ENCODE measurements at places on chromosomes 16 and 17.

- DNase-seq, result no peak
Observed at GRCh38 chr17:32258383-32259140, 7.1 kb upstream of the RHBDL3 start.

- no peak for DNase-seq
Observed at GRCh38 chr17:81727324-81728031, 15.4 kb downstream of the SLC25A10 start.

GRCh38 chr16:60318486-60318885 is 1584.4 kb upstream of the GOT2 start:
- DNase-seq, result no peak

GRCh38 chr17:58153046-58153445 is 4.9 kb downstream of the OR4D1 start:
- DNase-seq, result peak; percentile 50

GRCh38 chr16:22711847-22712246 is 102.1 kb upstream of the HS3ST2 start:
- DNase-seq, result no peak

- DNase-seq, result no peak
Observed at GRCh38 chr17:42706732-42707131, 24.4 kb downstream of the CNTNAP1 start.

DNA sequence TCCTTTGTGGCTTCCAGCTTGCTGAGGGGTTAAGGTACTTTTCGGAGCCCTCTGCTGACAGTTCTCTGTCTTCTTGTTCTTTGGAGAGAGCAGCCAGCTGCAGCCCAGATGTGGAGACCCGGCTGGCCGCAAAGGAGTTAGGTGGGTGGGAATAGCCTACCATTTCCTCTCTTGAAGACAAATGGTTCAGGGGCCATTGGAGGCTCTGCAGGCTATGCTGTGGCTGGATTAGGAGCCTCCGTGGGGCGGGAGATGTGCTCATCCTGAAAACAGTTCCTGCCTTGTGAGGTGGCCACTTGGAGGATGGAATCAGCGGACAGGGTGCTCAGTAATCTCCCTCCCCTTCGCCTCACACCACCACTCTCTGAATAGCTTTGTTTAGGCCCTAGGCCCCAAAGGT is 30.3 kb downstream of the MEOX1 start:
- DNase-seq, result no peak

GRCh38 chr16:17453364-17454038 is 17.3 kb downstream of the XYLT1 start:
- DNase-seq, result no peak

DNA sequence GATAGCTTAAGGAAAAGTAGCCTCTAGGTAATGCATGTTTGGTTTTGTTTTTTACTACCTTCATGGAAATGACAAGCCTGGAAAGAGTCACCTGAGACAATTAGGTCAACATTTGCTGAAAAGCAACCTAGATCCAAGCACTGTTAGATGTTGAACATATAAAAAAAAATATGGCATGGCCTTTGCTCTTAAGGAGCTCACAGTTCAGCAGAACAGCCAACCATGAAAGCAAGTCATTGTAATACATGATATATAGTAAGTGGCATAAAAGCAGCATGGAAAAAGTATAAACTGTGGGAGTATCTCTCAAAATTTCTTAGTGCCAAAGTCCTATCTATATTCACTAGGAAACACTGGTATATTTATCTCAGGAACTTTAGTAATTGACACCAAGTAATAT is 31.6 kb downstream of the CFDP1 start:
- no peak for DNase-seq

GRCh38 chr16:66548868-66549267 is 1.1 kb downstream of the TK2 start:
- no peak for DNase-seq

GRCh38 chr17:78883533-78884131 is 19.4 kb downstream of the CEP295NL start:
- no peak for DNase-seq

GRCh38 chr16:8583732-8584131 is 6.6 kb downstream of the TMEM114 start:
- no peak for DNase-seq

DNA sequence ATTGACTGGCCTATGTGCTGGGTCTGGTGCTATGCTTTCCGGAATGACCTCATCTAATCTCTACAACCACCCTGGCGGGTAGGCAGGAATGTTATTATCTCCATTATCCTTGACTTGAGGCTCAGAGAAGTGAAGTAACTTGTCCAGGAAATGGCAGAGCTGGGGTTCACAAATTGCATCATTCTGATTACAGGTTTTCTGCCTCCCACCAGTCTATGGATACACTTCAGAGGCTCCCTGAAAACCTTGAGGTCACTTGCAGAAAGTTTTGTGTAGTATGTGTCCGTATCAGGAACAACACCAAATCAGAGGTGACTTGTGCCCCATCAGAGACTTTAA is 19.1 kb downstream of the NOD2 start:
- peak; percentile 20 for DNase-seq

- DNase-seq, result no peak
Observed at GRCh38 chr17:72590382-72590781, 469.6 kb downstream of the SOX9 start.

GRCh38 chr16:49992825-49993224 is 32.2 kb upstream of the CNEP1R1 start:
- no peak for DNase-seq

- no peak for DNase-seq
Observed at GRCh38 chr16:28189245-28189644, 22.5 kb downstream of the XPO6 start.

- DNase-seq, result no peak
Observed at GRCh38 chr17:80890921-80891396, 100.7 kb upstream of the CHMP6 start.

DNA sequence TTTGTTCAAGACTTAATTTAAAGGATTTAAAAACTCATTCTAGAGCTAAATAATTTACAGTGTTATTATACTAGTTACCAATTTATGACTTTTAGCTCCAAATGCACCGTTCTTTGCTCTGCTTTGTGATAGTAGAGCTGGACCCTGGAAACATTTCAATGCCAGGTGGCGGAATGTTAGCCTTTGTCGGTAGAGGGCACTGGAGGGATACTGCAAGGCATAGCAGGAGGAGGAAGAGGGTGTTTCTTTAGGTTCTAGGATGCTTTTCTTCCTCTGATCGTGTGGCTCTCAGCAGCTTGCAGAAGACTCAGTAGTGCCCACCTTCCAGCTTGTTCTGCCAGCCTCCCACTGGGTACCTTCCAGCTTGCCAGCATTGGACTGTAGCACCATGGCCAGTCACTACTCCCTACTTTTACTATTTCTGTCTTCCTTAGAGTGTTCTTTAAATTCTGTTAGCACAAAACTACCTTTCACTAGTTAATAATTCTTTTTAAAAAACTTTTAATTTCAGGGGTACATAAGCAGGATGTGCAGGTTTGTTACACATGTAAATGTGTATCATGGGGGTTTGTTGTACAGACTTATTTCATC is 325.3 kb downstream of the UTP18 start:
- no peak for DNase-seq

DNA sequence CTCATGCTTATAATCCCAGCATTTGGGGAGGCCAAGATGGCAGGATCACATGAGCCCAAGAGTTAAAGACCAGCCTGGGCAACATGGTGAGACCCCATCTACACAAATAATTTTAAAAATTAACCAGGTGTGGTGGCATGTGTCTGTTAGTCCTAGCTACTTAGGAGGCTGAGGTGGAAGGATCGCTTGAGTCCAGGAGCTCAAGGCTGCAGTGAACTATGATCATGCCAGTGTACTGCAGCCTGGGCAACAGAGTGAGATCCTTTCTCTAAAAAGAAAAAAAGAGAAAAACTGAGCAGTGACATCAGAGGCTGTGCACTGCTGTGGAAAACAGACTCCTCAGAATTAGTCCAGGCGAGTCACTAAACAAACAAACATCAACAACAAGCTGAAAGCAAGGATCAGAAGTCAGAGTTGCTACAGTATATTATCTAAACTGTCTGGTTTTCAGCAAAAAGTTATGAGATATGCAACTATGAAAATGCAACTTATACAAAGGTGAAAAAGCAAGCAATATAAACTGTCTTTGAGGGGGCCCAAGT is 39.3 kb downstream of the CBFB start:
- DNase-seq, result no peak

- DNase-seq, result no peak
Observed at GRCh38 chr17:71753070-71753469, 367.8 kb upstream of the SOX9 start.

- DNase-seq, result no peak
Observed at GRCh38 chr17:79305768-79306423, 231.3 kb downstream of the ENGASE start.

DNA sequence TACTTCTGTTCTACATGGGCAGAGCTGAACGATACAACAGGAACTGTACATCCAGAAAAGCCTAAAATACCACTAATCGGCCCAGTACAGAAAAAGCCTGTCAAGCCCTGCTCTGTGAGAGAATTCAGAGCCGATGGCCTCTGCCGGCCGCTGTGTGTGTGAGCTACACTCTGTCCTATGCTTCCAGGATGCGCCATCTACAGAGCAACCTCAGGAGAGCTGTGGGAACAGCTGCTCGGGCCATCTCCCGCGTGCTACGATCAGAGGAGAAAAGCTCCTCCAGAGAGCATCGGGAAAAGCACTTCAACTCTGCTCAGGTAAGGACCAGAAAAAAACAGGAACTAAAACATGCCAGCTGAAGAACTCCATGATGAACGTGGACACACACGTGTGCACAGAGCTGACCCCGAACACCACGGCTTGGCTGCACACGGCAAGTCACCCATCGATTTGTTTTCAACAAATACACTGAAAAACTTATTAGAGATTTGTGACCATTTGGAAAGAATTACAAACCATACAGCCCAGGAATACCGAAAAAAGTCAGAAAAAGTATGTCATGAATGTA is 115.9 kb downstream of the ANKRD11 start:
- no peak for DNase-seq

- DNase-seq, result no peak
Observed at GRCh38 chr16:80442779-80443178, 98.0 kb upstream of the DYNLRB2 start.

DNA sequence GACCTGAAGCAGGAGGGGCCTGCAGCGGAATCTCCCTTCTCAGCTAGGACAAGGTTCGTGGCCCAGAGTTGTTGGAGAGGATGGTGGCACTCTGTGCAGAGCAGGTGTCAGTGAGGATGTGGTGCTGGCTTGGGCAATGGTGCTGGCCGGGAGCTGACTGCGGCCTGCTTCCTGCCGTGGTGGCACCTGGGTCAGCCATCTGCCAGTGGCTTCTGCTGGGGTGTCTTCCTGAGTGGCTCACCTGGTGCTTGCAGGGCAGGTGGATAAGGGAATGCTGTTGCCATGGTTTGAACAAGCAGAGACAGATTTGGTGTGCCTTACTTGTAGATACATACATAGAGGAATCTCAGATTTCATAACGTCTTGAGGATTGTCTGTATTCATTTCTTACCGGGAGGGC is 69.6 kb downstream of the SEC14L1 start:
- DNase-seq, result no peak

DNA sequence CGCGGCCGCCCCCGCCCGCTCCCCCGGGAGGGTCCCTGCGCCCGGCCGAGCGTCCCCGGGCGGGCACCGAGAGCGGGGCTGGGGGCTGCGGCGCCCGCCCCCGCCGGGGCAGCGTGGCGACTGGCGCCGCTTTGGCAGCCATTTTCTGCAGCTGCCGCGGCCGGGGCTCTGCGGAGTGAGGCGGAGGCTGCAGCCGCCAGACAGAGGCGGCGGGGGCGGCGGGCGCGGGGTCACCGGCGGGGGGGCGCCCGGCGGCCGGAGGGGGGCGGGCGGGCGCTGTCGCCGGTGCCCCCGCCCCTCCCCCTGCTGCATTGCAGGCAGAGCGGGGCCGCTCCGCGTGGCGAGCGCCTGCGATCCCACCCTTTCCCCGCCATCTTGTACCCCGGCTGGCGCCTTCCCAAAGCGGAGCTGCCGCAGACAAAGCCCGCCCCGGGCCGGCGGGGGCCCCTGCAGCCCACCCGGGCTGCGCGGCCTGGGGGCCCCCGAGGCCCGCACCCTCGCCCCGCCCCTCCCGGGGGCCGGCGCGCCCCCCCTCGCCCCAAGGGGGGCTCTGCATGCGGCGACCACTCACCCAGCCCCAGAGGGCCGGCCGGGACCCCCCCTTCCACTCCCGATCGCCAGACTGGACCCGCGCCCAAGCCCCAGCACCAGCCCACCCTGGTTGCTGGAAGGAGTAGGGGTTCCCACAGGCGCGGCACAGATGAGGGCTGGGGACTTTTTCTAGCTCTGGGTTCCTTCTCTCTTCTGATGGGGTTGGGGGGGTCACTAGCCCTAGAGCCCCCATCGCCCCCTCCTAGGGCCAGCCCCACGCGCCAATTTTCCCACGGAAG is 16.6 kb upstream of the CBX8 start:
- no peak for DNase-seq

DNA sequence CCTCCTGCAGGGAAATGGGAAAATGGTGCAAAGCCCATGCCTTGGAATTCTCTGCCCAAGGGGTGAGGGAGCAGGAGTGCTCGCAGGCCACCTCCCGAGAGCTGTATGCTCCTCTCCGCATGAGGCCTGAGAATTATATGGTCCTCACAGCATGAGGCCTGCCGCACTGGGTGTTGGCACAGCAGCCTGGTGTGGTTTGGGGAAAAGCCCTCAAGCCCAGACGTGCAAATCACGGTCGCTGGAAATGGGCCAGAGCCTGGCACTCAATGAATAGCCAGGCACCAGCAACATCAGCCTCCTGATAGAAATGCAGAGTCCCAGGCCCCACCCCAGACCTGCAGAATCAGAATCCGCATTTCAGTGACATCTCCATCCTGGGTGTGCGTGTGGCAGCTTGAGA is 156.4 kb upstream of the FOXF1 start:
- DNase-seq, result no peak

DNA sequence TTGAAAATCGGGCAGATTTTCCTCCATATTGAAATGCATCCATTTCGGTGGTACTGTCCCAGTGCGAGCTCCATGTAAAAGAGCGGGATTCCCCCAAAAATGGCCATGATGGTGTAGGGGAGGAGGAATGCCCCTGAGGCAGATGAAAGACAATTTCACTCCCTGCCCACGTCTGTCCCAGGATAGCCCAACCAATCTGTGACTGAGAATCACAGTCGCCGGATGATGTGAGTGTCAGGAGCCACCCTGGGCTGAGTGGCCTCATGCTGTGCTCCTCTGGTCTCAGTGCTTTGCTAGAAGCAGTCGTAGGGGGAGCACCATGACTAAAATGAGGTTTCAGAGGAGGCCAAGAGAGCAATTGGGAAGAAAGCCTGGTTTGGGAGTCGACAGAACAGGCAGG is 16.7 kb downstream of the SLC6A4 start:
- DNase-seq, result no peak

DNA sequence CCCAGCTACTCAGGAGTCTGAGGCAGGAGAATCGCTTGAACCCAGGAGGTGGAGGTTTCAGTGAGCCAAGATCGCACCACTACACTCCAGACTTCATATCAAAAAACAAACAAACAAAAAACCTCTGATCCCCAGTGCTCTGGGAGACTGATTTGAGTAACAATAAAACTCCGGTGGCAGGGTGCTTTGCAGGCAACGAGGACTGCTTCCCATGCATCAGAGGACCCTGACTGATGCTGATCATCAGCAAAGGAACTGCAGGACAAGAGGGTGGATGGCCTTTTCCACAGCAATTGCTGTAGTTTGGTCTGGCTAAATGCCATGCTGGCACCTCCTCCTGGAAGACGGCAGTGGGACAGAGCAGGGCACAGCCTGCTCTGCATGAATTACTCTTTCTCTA is 6.4 kb upstream of the SLC39A11 start:
- peak; percentile 30 for DNase-seq

- DNase-seq, result no peak
Observed at GRCh38 chr16:56212144-56212543, 20.9 kb downstream of the GNAO1 start.

GRCh38 chr17:12644623-12645022 is 21.1 kb upstream of the MYOCD start:
- no peak for DNase-seq

GRCh38 chr17:33679595-33679994 is 386.5 kb upstream of the ASIC2 start:
- DNase-seq, result no peak

GRCh38 chr17:67290711-67291291 is 45.8 kb upstream of the HELZ start:
- no peak for DNase-seq

Data from AML-193 (cell line).